Neural progenitor cell (in vitro differentiated cells): ENCODE measurements at places on chromosomes 11 and 22. TPM values are rescaled to one million over a fixed set of nuclear protein-coding genes. Genes with fewer than 3 reads are reported as not detected.

GRCh38 chr11:96506953-96507354 is 117.1 kb downstream of the JRKL start:
- no peak for DNase-seq

CTSW gene
- not detected in 2 replicates for total RNA-seq

ZDHHC8 gene
- total RNA-seq = 7.1 and 11.4 TPM in 2 replicates

GRCh38 chr11:131288521-131289091 is 81.8 kb upstream of the NTM start:
- DNase-seq = no peak

APOL4 gene
- 0.56 and 0.82 TPM in 2 replicates for total RNA-seq

DNA sequence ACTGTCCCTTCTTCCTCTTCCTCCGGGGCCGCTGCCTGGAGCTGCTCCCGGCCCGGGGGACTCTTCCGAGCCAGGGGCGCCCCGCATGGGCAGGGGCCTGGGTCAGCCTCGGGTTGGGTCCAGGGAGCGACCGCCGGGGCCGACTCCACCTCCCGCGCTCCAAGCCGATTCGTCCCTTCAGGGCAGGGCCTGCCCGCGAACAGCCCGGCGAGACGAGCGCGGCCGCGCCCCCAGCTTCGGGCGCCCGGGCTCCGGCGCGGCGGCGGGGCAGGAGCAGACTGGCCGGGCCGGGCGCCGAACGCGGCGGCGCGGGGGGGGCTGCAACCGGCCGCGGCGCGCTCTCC is at the start of gene LARGE1:
Gene LARGE1 (minus strand): TSS at position 280 of the 344 bp plus-strand sequence.
- peak; percentile 78 for DNase-seq

DNA sequence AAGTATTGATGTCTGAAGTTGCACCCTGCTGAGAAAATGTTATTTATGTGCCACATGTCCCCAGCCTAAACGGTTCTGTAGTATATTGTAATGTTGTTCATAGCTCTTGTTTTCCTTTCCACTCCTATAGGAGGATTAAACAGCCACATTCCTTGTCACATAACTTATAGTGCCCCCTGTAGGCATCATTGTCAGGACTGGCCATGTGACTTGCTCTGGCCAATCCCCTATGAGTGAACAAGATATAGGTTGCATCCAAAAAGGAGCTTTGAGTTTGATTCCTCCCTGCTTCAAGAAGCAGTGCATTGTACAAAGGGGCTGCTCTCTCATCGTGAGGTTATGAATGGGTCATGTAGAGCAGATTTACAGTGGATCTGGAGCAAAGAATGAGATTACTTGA is 717.6 kb upstream of the ANO5 start:
- DNase-seq = peak; percentile 15

CDON gene
- total RNA-seq = 50.5 and 71.3 TPM in 2 replicates

- no peak for DNase-seq
These were observed 117.5 kb upstream of the CEP126 start for GRCh38 chr11:101797335-101797734.

DNA sequence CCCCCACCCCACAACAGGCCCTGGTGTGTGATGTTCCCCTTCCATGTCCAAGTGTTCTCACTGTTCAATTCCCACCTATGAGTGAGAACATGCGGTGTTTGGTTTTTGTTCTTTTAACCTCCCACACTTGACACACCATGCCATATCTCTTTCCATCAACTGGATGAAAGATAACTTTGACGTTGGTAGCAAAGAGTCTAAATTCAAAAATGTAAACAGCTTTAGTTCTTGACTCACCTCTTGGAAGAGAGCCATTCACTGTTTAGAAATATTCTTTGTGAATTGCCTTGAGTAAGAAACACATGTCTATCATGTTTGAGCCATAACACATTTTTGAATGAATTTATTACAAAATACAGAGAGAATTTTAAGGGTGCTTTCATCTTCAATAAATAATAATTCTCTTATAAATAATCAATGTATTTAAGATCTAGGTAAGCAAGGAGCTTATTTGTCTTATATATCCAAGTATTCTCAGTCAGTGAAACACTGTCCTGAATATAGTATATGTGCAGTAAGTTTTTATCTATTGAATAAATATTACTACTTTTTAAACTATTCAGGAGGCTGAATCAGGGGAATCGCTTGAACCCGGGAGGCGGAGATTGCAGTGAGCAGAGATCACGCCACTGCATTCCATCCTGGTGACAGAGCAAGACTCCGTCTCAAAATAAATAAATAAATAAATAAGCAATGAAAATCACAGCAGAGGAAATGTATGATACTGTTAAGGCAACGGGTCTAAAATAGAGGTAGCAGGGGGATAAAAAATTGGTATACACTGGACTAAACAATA is 6.7 kb downstream of the CARD18 start:
- no peak for DNase-seq

- no peak for DNase-seq
These were observed 20.8 kb downstream of the CCDC90B start for GRCh38 chr11:83265331-83265730.

DNA sequence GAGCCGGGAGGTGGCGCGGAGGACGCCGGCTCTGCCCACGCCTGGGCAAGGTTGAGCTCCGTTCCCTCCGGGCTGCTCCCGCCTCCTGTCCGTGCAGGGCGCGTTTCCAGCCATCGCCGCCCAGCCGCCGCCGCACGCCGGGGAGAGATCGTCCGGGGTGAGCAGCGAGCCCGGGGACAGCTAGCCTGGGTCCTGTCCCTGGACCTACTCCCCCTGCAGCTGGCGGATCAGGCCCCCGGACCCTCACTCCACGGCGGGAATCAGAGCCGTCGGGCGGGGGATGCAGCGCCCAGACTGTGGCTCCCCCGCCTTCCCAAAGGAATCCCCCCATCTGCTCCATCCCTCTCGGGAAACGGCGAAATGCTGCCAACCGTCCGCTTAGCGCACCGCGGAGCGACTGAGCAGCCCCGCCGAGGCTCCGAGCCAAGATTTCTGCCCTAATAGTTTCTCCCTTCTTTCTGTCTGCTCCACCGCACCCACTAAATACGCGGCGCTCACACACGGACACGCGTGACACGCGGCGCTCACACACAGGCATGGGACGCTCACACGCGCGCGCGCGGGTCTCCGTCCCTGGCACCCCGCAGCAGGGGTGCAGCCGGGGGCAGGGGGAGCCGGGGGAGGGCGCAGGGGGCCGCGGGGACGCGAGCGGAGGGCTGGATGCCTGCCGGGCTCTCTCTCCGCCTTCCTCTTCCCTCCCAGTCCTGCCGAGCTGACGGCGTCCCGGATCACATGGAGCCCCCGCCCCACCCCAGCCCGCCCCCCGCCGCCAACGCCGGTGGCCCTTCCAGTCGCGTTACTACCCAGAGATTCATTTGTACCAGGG is at the start of gene KCNJ5:
Gene KCNJ5 (plus strand): TSS at position 814 of the 826 bp plus-strand sequence. CDS start 19,918 bp downstream, outside the sequence.
- DNase-seq = peak; percentile 72

OR2AT4 gene
- total RNA-seq = 0.22 TPM in 1 of 2 replicates, not detected in the other

GRCh38 chr11:1618231-1618630 is 3.7 kb downstream of the KRTAP5-4 start:
- no peak for DNase-seq

- no peak for DNase-seq
These were observed 13.5 kb downstream of the SCYL1 start for GRCh38 chr11:65538232-65538914.

DNA sequence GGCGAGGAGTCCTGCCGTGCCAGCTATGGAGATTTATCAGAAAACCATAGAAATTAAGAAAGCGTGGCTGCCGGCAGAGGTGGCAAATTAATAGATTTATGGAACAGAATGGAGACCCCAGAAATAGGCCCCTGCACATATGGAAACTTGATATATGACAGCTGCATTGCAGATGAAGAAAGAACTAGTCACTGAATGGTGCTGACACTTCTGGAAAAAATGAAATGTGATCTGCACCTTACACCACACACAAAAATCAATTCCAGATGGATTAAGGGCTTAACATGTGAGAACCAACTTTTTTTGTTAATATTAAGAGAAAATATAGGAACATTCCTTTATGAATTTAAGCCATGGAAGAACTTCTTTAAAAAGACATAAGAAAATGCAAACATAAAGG is 40.3 kb upstream of the TSKU start:
- no peak for DNase-seq

- DNase-seq = no peak
These were observed at the start of gene TSSK2 for GRCh38 chr22:19130959-19131684. Gene TSSK2 (plus strand): TSS chr22:19131308. CDS start chr22:19131400, 92 bp downstream.

GRCh38 chr11:12159351-12160099 is 49.1 kb downstream of the MICAL2 start:
- no peak for DNase-seq

TRPM5 gene
- total RNA-seq = 0.34 TPM in 1 of 2 replicates, not detected in the other

GRCh38 chr22:31086703-31087330 is 5.7 kb downstream of the SMTN start:
- DNase-seq = no peak
